ENCODE measurements at places on chromosomes 12 and 14.
A peak's percentile ranks its signal among the peaks of the same experiment; 100 is the strongest.

DNA sequence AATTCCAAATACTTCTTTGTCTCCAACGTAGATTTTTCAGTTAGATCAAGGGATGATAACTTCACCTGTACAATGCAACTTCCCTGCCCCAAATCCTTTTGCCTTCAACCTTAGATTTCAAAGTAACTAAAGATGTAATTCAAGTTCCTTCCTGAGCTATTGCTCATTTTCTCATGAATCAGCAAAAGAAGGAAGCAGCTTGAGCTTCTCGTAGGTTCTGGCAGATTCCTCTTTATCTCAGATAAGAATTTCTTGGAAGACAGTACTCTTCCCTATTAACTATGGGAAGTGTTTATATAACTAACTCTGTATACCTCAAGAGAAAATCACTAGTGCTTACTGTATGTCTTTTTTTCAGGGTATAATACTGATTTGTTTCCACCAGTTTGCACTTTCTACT lies 203.8 kb downstream of the RASSF9 start:
- peak; percentile 8 for DNase-seq

GRCh38 chr14:45177076-45177475 lies 41.3 kb downstream of the FANCM start:
- peak; percentile 56 for DNase-seq

DNA sequence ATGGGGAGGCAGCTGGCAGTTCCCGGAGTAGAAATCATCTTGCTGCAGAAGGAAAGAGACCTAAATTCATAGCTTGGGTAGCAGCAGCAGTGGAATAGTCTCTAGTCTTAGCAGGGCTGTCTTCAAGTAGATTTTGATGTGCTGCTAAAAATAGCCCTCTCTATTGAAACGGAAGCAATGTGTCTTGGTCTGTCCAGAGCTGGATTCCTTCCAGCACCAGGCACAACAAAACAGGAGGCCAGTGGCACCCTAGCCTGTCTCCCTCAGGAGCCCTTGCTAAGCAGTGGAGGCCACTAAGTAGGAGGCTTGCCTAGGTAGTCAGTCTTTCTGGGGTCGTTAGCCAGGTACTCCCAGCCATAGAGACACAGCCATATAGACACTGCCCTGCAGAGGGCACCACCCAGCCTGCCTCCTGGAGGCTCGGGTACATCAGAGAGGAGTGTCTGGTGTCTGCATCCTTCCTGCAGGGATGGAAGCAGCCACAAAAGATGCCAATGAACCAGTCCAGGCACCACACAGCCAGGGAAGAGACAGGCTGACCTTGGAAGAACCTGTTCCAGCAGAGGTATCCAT lies 97.5 kb downstream of the CRACR2A start:
- no peak for DNase-seq

DNA sequence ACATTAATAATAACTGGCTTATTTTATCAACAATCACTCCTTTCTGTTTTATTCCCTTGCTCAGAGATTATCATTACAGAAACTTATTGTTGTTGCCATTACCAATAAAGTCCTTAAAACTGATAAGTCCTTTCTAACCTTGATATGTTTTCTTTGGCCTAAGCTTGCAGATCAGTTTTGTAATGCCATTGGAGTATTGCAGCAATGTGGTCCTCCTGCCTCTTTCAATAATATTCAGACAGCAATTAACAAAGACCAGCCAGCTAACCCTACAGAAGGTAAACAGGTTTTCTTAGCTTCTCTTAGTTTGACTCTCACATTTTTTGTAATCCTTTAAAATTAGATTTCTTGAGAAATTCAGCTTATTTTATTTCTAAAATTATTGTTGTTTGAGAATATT lies 3.9 kb downstream of the MED21 start:
- DNase-seq, result no peak

- DNase-seq, result no peak
Observed at GRCh38 chr14:91337699-91338335, 79.8 kb downstream of the CCDC88C start.

GRCh38 chr12:50924439-50925341 lies 27.7 kb upstream of the HIGD1C start:
- peak; percentile 71 for DNase-seq

- no peak for DNase-seq
Observed at GRCh38 chr12:116295327-116296263, 18.1 kb upstream of the MED13L start.

DNA sequence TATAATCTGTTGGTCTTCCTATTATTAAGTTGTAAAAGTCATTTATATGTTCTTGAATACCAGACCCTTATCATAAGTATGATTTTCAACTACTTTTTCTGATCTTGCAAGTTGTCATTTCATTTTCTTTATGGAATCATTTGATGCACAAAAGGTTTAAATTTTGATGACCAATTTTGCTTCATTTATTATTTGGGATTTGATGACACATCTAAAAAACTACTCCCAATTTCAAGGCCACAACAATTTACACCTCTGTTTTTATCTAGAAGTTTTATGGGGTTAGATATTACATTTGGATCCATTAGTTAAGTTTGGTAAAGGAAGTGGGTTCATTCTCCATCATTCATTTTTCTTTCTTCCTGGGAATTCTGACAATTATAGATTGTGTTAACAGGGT lies 259.2 kb downstream of the LRFN5 start:
- DNase-seq, result no peak

DNA sequence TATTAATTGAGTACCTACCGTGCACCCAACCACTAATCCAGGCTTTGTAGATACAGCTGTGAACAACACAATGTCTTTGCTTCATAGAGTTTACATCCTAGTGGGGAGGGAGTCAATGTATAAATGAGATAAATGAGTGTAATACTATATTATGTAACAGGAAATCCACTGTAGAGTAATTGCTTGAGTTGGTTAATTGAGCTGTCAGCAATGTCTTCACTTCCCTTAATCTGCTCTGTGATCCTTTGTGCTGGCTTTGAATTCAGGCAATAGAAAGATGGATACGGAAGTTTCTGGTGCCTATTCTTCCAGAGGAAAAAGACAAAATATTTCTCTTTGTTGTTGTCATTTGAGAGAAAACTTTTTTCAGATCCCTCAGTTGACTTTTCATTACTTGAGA lies 104.0 kb upstream of the SLC16A7 start:
- no peak for DNase-seq

DNA sequence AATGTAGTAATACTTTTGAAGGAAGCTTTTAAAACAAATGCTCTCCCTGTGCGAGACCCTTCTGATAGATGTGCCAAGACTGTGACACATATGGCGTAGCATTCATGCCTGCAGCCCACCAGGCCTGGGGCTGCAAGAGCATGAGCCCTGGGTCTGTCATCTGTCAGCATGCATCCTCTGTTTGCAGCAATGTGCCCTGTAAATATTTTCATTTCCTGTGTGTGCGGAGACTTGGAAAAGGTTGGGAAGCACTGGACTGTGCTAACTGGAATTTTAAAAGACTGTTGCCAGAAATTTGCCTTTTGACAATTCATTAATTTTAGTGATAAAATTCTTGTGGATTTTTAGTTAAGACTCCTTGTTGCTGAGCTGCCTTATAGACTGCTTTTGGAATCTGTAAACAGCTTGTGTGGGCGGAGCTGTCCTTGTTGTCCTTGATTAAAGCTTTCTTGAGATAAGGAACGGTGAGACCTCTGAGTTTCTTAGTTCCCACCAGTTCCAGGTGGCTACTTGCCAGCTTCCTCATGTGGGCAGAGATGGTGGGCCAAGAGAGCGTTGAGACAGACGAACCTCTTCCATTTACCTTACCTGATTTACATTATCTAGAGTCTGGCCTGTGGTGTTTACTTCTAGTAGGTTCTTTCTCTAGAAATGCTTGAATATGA lies 23.4 kb downstream of the MARK3 start:
- no peak for DNase-seq

GRCh38 chr14:90815572-90815821 lies 733 bp downstream of the TTC7B start:
- no peak for DNase-seq

DNA sequence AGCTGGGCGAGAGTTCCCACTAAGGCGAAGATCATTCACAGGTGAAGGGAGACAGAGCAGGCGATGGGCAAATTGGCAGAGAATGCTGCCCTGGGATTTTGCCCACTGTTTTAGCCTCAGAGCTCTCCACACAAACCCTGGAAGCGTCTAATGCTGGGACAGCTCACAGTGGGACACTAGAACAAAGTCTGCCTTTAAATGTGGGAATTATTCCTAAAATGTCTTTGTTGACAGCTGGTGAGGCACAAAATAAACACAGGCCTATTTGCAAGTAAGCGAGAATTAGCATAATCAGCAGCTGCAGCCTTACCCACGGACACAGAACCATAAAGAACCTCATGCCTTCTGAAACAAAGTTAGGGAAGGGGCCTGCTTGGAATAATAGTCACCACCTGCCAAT lies 824.5 kb downstream of the AACS start:
- no peak for DNase-seq

DNA sequence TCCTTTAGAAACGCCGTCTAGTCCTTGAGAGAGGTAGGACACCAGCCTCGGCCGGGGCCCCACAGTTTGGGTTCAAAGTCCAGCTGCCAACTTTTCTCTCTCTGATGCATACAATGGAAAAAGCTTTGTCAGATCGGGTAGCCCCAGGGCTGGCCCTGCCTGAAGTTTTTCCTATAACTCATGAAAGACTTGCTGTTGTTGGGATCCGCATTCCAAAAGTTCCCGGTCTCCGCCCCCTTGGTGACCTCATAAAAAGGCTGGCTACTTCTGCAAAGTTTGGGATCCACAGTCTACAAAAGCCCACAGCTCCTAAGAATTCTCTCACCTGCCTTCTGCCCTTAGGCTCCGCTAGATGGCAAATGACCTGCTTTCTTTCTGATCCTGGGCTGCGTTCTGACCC lies 35.3 kb upstream of the CLEC6A start:
- no peak for DNase-seq

- DNase-seq, result no peak
Observed at GRCh38 chr12:162467-163307, 51.3 kb downstream of the SLC6A12 start.

DNA sequence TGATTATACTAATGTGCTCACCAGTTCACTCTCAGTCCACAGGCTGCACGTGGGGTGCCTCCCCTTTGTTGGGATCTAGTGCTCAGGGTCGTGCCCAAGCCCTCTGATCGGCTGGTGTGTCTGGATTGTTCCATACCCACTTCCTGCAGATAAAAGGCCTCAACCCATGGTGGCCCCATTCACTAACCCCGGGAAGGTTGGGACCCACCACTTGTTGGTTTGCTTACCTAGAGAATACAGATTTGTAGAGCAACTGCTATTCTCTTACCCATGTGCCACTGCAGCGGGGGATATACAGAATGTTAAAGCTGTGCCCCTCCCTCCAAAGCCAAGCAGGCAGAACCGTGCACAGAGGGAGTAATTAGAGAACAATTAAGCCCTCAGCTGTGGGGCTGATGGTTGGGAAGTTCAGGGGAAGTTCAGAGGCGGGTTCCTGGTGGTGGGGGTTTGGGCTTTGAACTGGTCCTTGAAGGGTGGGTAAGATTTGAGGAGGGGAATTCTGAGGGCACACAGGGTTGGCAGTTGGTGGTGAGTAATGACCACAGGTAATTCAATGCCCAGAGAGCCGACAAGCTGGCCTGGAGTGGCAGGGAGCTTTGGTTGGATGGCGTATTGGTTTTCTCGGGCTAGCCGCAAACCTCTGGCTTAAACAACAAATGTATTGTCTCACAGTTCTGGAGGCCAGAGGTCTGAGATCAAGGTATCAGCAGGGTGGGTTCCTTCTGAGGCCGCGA lies 68.8 kb downstream of the ADCK1 start:
- DNase-seq, result no peak

- no peak for DNase-seq
Observed at GRCh38 chr12:21992823-21993222, 51.6 kb upstream of the ABCC9 start.

- DNase-seq, result no peak
Observed at GRCh38 chr14:67623114-67623513, 3.4 kb downstream of the ARG2 start.

DNA sequence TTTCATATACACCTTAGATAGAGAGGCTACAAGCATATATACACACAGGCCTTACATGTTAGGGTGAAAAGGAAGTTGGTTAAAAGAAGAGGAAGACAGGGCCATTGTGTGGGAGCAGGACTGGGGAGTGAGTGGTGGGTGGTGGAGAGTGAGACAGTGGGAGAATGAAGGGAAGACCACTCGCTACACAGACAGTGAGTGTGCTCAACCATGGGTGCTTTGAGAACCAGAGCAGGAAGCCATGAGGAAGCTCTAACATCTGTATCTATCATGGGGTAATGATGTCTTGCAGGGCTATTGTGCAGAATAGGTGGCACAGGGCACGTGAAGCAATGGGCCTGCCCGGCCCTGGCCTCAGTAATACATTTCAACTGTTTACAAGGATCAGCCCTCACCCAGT lies 11.4 kb upstream of the KRT74 start:
- no peak for DNase-seq

DNA sequence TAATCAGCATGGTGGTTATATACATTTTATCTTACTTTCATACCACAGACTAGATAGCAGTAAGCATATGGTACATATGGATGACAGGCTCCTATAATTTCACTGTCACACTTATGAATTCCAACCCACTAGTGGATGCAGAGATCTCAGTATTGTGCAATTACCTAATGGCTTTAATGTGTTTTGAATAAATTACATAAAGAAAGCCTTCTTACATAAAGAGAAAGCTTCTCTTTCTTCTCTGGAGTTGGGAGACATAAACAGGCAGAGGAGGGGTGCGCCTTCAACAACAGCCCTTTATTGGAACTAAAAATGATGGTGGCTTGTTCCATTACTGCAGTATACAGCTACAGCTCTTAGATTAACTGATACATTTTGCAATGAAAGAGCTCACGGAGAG lies 52.6 kb downstream of the SAV1 start:
- no peak for DNase-seq

- DNase-seq, result no peak
Observed at GRCh38 chr14:57918791-57919190, 52.9 kb upstream of the SLC35F4 start.

DNA sequence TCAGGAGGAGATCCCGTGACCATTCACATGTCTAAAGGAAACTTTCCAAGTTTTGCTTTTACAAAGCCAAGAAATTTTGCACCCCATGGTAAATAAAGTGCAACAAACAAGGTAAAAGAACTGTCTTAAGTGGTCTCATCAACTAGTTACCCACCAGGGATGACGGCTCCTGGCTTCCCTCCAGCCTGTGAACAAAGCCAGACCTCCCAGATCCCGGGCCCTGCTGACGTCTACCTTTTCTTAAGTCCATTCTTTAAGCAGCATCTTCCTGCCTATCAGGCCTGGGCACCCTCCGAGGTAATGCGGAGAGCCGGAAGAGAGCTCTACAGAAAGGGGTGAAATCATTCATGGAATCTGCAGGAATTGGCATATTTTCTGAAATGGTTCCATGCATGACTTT lies 58.0 kb upstream of the DAAM1 start:
- no peak for DNase-seq

DNA sequence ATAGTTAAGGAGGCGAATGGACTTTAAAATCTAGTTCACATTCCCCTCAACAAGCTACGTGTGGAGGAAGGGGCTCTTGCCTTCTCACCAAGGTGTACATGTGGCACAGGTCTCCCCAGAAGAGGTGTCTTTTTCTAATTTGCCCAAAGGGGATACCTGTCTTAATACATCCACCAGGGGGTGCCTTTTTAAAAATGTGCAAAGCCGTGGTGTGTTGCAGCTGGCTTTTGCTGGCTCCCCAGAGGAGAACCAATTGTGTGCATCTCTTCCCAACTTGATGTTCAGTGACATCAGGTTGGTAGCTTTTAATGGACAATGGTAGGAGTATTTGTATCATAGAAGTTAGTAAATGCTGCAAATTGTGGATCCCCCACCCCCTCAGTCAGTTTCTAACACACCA lies 33.8 kb downstream of the CREBL2 start:
- no peak for DNase-seq

GRCh38 chr12:54663603-54664002 lies 15.4 kb upstream of the DCD start:
- no peak for DNase-seq

GRCh38 chr12:122862872-122863701 lies 27.8 kb downstream of the HIP1R start:
- no peak for DNase-seq

Data from AG04450 (cell line).